Activated naive CD8-positive, alpha-beta T cell treated with anti-CD3 and anti-CD28 coated beads, Interleukin-2, amount 10 ng/mL, durations not matched to agents 7 days and 5 days (primary cell): ENCODE measurements at places on chromosomes 12 and 14.
A peak's percentile ranks its signal among the peaks of the same experiment; 100 is the strongest.

DNA sequence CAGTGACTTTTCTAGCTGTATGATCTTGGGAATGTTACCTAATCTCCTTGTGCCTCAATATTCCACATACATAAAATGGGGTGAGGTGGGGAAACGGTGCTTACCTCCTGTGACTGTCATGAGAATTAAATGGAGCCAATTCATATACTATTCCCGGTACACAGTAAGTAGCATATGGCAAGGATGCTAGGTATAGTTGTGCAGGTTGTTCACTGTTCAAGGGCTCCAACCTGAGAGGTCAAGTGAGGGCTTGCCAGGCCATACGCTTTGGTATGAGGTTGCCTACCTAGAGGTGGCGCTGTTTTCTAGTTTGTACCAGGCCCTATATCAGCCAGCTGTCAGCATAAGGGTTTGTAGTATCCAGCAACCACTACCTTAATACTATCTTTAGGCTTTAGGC is 3.6 kb upstream of the BATF start:
- DNase-seq: no peak
- H3K36me3 ChIP-seq: peaks cover 3% of the 10 kb centered on the region
- no peak overlapping the region for H3K27ac ChIP-seq

GRCh38 chr14:56237398-56237797 is 119.2 kb downstream of the PELI2 start:
- H3K27ac ChIP-seq: no peak overlapping the region
- peaks cover 5% of the 10 kb centered on the region for H3K4me1 ChIP-seq
- H3K27me3 ChIP-seq: peaks cover 2% of the 10 kb centered on the region

DNA sequence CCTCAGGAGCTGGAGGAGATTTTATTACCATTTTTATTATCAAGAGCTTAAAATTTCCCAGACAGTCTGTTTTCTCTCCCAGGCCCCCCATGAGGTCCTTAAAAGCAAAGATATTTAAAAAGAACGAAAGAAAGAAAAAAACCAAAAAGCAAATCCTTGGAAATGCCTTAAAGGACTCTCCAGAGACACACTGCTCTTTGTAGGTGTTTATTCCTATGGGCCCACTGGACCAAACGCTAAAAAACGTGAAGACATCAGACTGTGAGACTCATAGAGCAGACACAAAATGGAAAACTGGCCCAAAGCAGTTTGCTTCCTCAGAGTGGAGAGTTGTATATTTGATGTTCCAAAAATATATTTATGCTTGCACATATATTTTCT is 1.2 kb upstream of the NID2 start:
- peaks cover 12% of the 10 kb centered on the region for H3K4me1 ChIP-seq
- no peaks in the 10 kb centered on the region for H3K36me3 ChIP-seq
- peaks cover 66% of the 10 kb centered on the region for H3K27me3 ChIP-seq
- DNase-seq: no peak

DNA sequence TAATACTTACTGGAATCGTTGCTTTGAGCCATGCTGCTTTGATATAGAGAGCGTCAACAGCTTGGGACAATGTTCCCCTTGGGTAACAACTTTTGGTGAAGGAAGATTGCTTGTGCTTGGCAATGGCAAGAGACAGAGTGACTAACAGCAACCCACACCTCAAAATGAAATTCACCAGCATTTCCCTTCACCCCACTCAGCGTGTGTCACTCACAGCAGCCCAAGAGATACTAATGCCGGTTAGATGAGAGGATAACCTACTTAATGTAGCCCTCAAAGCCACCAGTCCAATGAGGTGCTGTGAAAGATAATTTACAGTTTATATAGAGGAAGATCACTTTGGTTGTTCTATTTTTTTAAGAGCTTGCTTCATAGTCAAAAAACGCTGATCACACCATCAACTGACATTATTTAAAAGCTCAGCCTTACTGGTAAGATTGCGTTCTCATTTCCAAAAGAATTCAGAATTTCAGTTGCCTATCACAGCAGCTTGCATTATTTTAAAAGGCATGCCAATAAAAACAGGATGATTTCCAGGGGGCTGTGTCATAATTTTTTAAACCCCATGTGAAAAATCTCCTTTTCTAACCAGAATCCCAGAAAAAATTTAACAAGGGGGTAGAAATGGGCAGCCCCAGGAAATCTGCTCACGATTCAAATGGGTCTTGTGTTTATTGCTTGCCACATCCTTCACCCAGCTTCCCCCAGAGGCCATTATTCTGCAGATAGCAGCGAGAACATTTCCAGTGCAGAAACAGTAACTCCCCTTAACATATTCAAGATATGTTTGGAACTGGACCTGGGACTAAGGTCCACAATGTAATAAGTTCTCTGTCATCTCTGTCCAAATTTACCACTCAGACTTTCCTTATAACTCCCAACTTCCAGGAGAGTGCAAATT is at the start of gene IL26:
Gene IL26 (minus strand): TSS at position 235 of the 901 bp plus-strand sequence. CDS start 54 bp downstream, at position 181.
- H3K27me3 ChIP-seq: peaks cover 2% of the 10 kb centered on the region
- no peak within 1 kb of the TSS for H3K4me3 ChIP-seq
- H3K36me3 ChIP-seq: no peaks in the 10 kb centered on the region
- no peak for DNase-seq

DNA sequence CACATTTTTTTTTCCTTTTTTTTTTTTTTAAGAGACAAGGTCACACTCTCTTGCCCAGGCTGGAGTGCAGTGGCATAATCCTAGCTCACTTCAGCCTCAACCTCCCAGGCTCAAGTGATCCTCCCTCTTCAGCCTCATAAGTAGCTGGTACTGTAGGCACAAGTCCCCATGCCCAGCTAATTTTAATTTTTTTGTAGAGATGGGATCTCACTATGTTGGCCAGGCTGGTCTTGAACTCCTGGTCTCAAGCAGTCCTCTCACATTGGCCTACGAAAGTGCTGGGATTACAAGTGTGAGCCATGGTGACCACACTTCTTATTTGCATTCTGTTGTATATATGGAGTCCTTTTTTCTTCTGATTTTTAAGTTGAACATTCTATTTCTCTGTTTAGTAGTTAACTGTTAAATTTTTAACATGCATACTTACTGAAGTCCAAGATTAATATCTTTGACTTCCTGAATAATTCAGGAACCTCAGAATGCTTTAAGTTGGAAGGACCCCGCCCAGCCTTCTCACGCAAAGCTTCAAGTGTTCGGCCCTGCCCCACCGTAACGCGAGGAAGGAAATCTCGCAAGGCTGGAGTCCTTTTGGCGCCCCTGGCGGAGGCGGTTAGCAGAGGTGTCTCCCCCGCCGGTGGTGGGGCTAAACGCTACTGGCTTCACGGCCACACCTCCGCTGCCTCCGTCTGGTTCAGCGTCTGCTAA is 21.6 kb downstream of the SPATS2 start:
- peaks cover 4% of the 10 kb centered on the region for H3K4me1 ChIP-seq
- H3K27me3 ChIP-seq: peaks cover 1% of the 10 kb centered on the region
- peaks cover 8% of the 10 kb centered on the region for H3K36me3 ChIP-seq
- peak overlapping the region; percentile 12 for H3K4me3 ChIP-seq
- H3K27ac ChIP-seq: no peak overlapping the region

DNA sequence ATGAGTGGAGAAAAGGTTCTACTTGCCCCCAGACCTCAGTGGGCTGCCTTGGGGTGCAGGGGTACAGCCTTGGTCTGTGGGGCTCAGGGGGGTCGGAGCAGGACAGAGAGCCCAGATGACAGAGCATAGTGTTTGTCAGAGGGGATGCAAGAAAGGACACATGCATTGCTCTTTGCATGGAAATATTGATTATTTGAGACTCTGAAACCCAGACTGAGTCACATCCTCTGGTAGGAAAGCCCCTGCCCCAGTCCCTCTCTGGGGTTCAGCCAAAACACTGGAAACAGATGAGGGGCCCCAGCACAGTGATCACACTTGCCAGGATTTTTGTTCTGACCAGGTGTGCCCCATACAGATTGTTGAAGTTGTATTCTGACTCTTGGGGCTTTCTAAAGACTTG is 1094.4 kb downstream of the BCL11B start:
- H3K36me3 ChIP-seq: no peaks in the 10 kb centered on the region
- peak overlapping the region; percentile 7 for H3K4me3 ChIP-seq
- DNase-seq: no peak
